ENCODE measurements at places on chromosomes 12 and 14.

DNA sequence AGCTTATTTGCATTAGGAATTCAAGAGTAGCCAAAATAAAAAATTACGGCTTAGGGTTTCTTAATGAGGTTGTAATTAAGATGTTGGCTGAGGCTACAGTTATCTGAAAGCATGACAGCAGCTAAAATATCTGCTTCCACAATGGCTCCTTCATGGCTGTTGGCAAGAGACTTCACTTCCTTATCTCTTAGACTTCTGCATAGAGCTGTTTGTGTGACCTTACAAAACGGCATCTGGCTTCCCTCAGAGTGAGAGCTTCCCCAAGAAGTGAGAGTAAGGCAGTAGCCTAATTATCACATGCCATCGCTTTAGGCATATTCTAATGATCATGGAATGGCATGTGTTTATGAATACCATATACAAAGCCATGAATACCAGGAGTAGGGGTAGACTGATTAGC lies 57.6 kb downstream of the CCDC59 start:
- no peak for DNase-seq

DNA sequence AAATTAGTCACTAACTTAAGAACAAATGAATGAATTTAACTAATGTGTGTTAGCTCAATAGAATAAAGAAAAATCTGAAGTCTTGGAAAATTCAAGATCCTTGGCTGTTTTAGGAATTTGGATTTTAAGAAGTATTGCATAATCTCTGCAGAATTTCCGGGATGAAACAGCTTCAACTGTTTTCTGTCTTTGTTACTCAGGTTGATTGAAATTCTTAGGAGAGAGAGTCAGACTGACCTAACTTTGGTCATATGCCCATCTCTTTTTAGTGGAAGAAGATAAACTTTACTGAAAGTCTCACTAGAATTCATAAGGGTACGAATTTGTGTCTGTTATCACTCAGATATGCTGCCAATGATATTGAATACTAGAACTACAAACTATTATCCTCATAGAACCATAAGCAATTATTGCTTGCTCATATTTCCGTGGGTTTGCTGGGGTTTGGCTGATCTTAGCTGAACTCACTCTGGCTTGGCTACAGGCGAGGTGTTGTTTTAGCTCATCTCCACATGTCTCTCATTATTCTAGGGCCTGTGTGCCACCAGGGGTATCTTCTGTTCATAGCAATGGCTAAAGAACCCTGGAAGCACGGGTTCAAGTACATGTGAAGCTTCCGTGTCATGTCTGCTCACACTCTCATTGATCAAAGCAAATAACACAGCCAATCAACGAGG lies 257.4 kb upstream of the NOVA1 start:
- DNase-seq: no peak

DNA sequence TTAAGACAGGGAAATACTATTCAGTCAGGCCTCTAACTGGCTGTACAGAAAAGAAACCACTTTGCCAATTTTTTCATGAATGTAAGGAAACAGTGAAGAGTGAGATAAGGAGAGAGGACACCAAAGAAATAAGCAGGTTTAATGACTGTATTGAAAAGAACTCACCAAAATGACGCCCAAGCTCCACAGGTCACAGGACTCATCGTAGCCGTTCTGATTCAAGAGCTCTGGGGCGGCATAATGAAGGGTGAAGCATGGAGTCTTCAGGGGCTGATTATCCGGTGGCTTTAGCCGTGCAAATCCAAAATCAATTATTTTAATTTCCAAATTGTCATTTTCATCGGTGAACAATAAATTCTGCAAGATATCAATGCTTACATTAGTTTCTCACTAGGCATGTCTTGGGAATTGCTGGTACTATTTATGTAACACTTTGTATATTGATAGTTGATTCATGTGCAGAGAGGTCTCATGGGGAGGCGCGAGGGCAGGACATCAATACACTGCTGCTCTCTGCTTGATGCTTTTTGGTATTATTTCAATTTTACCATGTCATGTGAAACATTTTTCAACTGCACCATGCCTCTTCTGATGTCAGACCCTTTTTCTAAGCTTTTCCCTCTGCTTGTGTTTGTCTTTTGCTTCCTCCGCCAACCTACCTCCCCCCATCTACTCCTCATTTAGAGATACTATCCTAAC lies 74.2 kb upstream of the TTC7B start:
- DNase-seq: no peak

- DNase-seq: no peak
These were observed 263.1 kb downstream of the CEP128 start for GRCh38 chr14:80678436-80678835.

GRCh38 chr14:58060898-58061297 lies 91.1 kb downstream of the ARMH4 start:
- DNase-seq: no peak

- DNase-seq: no peak
These were observed 16.8 kb downstream of the TMEM106C start for GRCh38 chr12:47980197-47980596.

GRCh38 chr12:103877934-103878510 lies 37.0 kb upstream of the NT5DC3 start:
- peak; percentile 56 for DNase-seq

DNA sequence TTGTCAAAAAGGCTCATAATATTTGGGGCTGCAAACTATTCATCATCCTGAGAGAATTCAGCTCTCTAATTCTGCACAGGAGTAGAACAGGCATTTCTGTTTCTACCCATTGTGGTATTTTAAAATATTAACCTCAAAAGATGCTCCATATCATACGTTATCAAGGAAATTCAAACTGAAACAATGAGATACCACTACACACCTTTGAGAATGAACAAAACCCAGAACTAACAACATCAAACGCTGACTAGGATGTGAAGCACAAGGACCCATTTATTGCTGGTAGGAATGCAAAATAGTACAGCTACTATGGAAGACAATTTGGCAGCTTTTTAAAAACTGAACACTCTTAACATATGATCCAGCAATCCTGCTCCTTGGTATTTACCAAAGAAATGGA lies 171.8 kb downstream of the DUSP6 start:
- no peak for DNase-seq

GRCh38 chr12:62604373-62604772 lies 137.7 kb downstream of the MON2 start:
- no peak for DNase-seq

- no peak for DNase-seq
These were observed 107.5 kb upstream of the FAR2 start for GRCh38 chr12:29041621-29042020.

DNA sequence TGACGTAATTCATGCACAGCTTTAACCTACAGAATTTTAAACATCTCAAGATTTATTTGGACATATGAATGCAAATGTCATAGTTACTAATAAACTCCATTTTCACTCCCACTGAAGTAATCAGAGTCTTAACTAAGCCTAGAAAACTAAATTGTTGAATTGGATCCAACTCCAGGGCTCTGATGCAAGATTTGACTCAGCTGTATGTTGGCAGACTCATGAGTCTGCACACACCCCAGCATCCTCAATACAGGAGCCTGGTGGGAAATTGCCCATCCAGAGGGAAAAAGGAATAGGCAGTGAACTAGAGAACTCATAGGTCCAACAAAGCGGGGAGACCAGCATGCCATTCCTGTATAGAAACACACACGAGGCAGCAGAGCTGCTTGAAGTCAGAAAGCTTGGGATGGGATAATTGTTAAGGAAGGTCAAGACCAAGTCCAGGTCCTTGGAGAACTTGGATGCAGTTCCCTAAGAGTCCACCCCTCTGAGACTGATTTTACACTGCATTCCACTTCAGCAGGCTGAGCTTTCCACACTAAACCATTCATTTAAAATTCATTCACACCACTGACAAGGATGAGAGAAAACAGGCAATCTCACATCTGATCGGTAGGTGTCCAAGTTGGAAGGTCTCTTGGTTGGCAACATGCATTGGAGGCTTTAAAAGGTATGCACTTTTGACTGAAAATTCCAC lies 14.4 kb downstream of the TMTC1 start:
- no peak for DNase-seq

GRCh38 chr12:122081697-122082221 lies 3.2 kb downstream of the MLXIP start:
- DNase-seq: peak; percentile 17

DNA sequence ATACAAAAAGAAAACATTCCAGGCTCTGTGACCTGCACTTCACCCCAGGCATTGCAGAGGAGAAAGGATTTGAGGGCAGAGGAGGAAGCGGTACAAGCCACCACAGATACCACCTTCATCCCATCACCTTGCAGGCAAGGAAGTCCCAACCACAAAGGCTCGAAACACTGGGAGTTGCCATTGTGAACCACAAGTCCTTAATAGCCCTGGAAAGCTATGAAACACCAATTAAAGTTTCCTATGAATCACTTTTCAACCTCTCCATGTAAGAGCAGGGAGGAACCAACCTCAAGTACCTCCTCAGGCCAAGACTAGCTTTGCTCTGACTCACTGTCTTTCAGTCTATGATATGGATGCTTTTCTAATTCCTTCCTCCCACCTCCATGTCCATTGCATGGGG lies 27.0 kb downstream of the MAP3K9 start:
- DNase-seq: no peak

DNA sequence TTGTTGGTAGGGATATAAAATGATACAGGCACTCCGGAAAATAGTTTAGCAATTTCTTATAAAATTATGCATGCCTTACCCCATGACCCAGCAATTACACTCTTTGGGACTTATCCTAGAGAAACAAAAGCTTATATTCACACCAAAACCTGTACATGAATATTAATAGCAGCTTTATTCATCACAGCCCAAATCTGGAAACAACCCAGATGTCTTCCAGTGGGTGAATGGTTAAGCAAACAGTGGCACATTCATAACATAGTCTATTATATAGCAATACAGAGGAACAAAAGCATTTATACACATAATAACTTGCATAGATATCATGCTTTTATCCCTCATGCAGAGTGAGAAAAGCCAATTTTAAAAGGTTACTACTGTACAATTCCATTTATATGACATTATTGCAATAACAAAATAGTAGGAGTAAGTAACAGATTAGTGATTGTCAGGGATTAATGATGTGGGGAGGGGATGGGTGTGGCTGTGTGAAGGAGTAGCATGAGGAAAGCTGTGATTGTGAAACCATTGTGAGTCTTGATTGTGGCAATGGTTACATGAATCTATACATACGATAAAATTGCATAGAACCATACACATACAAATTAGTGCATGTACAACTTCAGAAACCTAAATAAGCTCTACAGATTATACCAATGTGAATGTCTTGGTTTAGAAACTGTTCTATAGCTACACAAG lies 363.1 kb upstream of the OR4E1 start:
- no peak for DNase-seq

DNA sequence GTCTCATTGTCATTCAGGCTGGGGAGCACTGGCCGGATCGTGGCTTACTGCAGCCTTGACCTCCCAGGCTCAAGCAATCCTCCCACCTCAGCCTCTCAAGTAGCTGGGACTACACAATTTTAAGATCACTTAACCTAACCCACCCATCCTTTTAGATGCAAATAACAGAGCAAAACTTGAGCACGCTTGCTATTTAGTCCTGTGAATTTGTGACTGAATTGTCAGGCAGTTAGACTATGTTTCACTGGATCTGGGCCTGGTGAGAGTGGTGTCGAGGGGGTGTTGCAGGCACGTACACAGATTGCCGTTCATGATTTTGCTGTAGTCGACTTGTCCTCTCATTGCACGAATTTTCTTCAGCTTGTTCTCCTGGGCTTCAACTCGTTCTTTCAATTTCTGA lies 38.2 kb downstream of the ZFYVE21 start:
- no peak for DNase-seq

GRCh38 chr12:80041071-80041470 lies 58.3 kb upstream of the OTOGL start:
- DNase-seq: no peak

- DNase-seq: peak; percentile 33
These were observed 825 bp upstream of the CCDC85C start for GRCh38 chr14:99604766-99605298.

GRCh38 chr12:56212361-56212760 lies 9.4 kb downstream of the RNF41 start:
- DNase-seq: no peak

- DNase-seq: no peak
These were observed 196.6 kb downstream of the GLT1D1 start for GRCh38 chr12:129049917-129050316.

- DNase-seq: no peak
These were observed 77.9 kb upstream of the AVPR1A start for GRCh38 chr12:63228853-63229252.

- no peak for DNase-seq
These were observed 1001.8 kb downstream of the BCL11B start for GRCh38 chr14:98270201-98270600.

DNA sequence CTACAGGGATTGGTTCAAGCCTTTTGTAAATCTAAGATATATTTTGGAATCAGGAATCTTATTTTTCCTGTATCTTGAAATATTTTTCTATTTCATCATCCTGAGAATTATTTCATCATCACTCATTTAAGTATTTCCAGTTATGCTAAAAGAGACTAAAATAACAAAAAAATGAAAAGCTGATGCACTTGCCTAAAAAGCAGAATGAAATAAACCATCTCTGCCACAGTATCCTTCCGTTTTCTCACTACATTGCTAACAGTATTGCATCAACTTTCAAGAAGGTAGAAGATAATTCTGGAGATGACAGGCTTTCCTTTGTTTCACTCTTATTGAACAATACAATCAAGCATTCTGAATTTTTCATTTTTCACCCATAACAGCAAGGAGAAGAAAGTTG lies 31.1 kb upstream of the EIF5 start:
- no peak for DNase-seq

- no peak for DNase-seq
These were observed 153.1 kb upstream of the OTX2 start for GRCh38 chr14:56963381-56963780.

GRCh38 chr14:73750531-73750901 lies 36.3 kb upstream of the PNMA1 start:
- DNase-seq: no peak

- no peak for DNase-seq
These were observed 9.6 kb downstream of the SIX1 start for GRCh38 chr14:60639674-60640073.

DNA sequence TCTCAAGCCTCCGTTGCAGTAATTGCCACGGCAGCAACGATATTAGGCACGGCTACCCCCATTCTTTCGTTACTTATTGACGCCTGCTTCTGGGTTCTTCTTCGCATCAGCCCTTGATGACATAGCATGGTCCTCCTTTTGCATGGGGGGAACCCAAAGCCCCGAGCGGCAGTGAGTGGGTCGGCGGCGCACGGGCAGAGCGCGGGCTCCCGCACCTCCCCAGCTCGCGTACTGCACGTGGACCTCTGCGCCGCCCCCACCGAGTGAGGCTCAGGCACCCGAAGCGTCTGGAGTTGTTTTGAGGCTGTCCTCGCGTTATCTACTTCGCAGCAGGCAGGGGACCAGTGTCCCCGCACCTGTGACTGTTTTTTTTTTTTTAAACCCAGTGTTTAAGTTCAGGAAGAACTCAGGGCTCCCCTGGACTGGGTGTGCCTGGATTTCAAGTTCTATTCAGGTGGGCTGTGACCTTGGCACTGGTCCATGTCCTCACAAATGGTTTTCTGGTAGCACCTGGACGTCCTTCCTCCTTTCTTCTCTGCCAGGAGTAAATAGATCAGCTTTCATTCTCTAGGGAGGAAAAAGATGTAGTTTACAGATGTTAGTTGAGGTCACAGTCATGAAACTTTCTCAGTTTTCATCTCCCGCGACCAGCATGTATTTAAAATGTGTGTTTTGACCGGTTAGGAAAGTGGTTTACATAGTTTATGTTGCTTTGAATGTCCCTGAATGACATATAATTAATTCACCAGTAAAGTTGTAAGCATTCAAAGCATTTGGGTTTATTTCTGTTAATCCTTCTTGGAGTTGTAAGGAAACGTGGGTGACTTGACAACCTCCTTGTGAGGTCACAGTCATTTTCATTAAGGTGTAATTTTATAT lies 1.4 kb upstream of the FOXN4 start:
- no peak for DNase-seq

GRCh38 chr12:69684466-69684865 lies 14.6 kb downstream of the BEST3 start:
- DNase-seq: no peak
